ENCODE measurements at places on chromosomes 5 and 9.
A peak's percentile ranks its signal among the peaks of the same experiment; 100 is the strongest.

DNA sequence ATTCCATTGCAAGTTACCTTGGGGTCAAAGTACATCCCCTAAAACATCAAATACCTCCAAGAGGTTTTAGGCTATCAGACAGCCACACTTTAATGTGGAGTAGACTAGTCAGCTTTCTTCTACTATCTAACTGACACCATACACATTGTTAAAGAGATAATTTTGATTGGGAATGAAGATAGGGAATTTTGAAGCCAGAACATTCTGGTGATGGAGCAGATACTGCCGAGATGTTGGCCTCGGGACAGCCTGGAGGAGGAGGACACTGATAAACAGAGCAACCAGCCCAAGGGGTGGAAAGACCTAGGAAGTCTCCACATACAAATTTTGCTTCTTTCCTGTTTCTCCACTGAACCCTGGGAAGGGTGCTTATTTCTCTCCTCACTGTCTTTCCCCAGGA is 14.9 kb downstream of the TJP2 start:
- no peak for DNase-seq

GRCh38 chr5:33309536-33310345 is 131.0 kb upstream of the TARS1 start:
- no peak for DNase-seq

- DNase-seq = peak; percentile 65
These were observed 27.6 kb downstream of the TPD52L3 start for GRCh38 chr9:6355728-6356127.

- DNase-seq = peak; percentile 30
These were observed 3.2 kb downstream of the MAP3K1 start for GRCh38 chr5:56818450-56819037.

DNA sequence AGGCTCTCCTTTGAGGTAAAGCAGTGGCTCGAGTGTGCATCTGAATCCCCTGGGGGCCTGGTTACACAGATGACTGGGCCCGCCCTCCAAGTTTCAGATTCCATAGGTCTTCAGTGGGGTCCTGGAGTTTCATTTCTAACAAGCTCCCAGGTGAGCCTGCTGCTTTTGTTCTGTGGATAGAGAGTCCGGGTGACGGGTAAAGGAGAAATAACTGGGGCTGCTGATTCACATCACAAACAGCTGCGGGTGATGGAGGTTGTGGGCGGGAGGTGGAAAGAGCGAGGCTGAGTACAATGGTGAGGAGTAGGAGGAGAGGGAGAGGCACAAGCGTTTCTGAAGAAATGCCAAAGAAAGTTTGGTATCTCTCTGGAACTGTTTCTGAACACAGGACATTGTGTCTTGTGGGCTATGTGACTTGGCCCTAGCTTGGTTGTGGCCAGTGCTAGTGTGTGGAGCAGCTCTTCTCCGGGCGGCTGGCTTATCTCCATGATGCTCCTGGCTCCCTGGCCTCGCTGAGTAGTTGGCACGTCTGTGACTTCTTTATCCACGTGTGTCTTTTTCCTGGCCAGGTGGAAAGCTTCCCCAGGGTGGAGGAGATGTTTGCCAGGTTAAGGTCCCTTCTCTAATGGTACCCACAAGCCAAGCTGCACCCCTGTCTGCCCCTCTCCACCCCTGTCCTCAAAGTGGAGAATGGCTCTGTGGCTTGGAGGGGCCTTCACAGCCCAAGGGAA is 61.7 kb downstream of the HSPA4 start:
- DNase-seq = peak; percentile 53

- DNase-seq = peak; percentile 77
These were observed 3.9 kb downstream of the MLLT3 start for GRCh38 chr9:20618361-20618802.

DNA sequence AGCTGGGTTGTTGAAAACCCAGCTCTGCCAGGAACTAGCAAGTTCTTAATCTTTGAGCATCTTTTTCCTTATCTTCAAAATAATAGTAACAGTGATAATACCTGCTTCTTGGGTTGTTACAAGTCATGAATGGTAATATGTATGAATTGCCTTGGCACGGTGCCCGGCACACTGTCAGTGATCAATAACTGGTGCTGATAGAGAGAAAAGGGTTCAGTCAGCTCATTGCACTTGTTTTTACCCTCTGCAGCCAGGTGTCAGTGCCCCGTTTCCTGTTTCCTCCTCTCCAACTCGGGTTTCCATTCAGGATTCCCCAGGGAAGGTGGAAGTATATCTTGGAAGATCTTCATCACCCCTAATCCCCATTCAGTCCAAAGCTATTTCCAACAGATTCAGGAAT is 15.8 kb upstream of the NIPAL4 start:
- DNase-seq = no peak

GRCh38 chr5:93294199-93294598 is 286.8 kb downstream of the NR2F1-AS1 start:
- DNase-seq = peak; percentile 83

- DNase-seq = peak; percentile 65
These were observed 20.7 kb downstream of the GOLGA2 start for GRCh38 chr9:128254855-128255759.

DNA sequence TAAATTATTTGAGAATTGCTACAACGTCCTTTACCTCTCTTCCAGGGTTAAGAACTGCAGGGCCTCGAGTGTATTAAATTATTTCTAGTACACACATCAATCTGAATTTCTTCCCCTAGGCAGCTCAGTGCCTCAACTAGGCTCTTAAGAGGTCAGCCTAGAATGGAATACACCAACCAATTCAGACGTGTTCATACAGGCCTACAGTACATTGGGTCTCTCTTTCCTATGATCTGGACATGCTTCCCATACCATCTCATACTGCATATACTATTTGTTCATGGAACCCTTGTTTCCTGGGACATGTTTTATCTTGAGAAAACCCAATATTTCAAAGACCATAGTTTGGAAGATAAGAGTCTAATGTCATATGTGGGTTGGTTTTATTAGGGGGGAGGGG is 434.1 kb upstream of the WWC1 start:
- no peak for DNase-seq

DNA sequence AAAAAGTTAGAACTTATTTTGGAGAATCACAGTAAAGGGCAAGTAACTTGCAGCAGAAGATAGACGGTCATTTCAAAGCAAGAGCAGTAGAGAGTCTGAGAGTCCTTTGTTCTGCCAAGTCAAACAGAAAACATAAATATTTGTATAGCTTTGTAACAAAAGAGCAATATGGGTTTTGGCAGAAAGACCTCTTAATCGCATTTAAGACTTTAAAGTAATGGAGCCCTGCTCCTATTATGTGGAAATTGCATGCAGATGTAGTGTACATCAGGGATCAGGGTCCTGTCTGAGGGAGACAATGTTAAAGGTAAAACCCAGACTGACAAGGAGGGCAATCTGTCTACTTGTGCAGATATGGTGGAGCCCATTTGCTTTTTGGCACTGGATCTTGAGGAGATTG is 87.2 kb downstream of the PGM5 start:
- DNase-seq = no peak

DNA sequence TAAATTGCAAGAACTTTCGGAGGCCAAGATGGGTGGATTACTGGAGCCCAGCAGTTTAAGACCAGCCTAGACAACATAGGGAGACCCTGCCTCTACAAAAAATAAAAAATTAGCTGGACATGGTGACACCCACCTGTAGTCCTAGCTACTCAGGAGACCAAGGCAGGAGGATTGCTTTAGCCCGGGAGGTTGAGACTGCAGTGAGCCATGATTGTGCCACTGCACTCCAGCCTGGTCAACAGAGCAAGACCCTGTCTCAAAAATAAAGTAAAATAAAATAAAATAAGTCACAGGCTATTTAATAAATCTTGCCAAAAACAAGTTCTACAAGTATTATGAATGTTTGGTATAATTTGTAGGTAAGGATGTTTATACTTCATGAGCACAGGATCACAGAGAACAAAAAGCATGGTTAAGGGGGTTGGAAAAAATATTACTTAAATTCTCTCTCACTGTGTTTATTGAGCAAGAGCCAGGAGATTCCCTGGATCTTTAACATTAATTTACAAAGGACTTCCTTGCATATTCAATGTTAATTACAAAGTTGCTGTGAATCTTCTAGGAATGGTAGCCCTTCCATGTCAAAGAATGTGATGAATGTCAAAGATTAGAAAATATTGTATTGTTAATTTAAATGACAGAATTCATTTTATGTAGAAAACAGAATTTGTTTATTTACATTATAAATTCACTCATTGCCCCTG is 164.0 kb downstream of the RFX3 start:
- DNase-seq = no peak

GRCh38 chr5:56070851-56071465 is 76.2 kb upstream of the IL6ST start:
- DNase-seq = peak; percentile 39

DNA sequence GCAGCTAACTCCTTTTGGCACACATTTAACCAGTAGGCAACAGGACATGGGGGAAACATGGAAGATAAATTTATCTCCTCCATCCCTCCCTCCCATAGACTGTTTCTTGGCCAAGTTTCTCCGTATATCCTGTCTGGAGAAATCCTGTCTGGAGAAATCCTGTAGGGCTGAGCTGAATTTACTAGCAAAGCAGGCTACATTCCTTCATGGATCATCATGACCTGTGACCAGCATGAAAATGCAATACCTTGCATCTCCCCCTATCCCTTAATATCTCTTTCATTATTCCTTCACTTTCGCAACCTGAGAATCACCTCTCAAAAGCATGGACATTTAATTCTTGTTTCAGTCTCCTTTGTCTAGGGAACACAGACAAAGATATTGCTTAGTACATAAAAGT is 379.1 kb downstream of the PSAT1 start:
- DNase-seq = peak; percentile 87

DNA sequence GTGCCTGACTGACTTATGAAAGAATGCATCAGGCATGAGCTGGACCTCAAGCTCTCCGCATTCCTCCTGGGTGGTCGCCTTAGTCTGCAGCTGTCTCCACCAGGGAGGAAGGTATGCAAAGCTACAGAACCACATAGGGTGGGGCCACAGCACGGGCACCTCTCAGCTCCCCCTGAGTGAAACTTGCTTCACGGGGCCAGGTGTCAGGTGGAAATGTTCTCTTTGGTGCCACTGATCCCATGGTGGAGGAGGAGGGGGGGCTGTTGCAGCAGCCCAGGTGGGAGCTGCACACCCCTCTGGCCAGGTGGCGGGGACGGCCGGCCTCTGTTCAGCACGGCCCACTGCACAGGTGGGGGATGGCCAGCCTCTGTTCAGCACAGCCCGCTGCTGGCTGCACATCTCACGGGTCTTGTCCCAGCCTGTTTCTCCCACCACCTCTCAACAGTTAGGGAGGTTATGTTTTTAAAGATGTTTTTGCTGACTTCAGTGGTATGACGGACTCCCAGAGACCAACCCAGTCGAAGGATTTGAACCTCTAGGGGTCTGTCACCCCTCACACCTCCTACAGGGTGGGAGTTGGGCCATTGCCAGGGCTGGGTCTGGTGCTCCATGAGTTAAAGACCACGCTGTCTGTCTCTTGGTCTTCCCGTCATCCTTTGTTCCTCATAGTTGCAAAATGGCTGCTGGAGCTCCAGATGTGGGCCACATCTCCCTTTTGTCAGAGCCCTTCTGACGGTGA is 34.3 kb downstream of the MRPL36 start:
- DNase-seq = no peak

- DNase-seq = peak; percentile 77
These were observed 5.1 kb upstream of the CDX1 start for GRCh38 chr5:150161242-150162141.

DNA sequence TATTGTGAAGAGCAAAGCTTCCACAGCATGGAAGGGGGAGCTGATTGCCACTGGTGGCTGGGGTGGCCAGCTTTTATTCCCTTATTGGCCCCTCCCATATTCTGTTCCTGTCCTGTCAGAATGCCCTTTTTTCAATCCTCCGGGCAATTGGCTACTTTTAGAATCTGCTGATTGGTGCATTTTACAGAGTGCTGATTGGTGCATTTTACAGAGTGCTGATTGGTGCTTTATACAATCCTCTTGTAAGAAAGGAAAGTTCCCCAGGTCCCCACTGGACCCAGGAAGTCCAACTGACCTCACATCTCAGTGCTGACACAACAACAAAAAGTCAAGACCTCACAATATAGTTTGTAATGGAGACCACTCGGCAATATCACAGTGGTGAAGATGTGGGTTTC is 195.0 kb downstream of the SPATA31A6 start:
- DNase-seq = no peak

DNA sequence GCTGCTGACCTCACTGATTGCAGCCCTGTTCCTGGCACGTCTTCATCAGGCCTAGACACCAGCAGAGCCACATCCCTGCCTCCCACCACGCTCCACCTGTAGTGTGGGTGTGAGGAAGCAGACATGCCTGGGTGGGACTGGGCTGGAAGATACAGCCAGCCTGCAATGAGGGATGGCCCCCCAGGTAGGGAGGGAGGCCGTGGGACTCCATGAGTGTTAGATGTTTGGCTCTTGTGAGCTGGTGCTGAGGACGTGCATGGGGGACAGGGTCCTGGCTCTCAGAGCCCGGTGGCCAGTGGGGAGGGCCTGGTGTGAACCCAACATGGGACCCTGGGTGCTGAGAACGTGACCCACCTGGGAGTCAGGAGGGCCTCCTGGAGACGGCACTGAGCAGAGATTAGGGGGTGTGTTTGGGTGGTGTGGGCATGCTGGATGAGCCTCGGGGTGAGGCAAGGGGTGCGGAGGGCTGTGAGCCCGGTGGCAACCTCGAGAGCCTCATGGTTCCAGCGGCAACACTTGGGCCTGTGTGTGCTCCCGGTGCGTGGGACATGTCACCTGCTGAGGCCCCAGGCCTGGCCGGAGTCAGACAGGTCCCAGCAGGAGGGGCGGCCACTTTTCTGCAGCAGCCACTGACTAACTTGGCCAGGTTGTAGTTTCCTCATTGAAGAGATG is 87.6 kb downstream of the PHF2 start:
- DNase-seq = no peak

DNA sequence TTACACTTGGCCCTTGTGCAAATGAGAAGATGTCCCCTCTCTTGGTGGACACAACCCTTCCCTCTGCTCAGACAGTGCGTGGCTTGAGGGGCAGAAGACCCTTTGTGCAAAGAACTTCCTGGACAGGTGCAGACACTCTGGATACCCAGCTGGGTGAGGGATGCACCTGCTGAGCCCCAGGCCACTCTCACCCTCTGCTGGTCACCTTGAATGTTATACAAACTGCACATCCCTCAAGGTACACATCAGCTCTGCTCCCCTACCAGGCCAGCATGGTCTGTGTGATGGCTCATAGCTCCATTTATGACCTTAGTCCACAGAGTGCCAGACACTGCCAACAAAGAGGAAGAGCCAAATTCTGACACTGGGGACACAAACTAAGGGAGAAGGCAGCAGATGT is 3.1 kb upstream of the DIRAS2 start:
- no peak for DNase-seq

DNA sequence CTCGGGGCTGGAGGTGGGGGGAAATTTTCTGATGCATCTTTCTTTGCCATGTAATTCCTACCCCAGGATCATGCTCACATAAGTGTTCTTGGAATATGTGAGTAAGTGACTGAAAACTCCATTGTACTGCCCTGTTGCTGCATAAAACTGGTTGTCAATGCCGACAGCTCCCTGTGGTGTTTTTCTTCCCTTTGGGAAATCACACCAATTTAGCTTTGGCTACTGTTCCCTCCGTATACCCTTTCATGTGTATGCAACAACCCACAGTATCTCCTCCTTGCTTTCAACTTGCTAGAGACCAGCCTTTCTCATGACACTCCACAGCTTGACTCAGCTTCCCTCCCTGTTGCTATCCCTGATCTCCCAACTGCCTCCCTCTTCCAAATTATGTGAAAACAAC is 240.6 kb downstream of the TRIM32 start:
- no peak for DNase-seq

Data from EH (cell line).